Thoracic aorta (tissue), 2 donors: ENCODE measurements at places on chromosomes 7 and 10.

DNA sequence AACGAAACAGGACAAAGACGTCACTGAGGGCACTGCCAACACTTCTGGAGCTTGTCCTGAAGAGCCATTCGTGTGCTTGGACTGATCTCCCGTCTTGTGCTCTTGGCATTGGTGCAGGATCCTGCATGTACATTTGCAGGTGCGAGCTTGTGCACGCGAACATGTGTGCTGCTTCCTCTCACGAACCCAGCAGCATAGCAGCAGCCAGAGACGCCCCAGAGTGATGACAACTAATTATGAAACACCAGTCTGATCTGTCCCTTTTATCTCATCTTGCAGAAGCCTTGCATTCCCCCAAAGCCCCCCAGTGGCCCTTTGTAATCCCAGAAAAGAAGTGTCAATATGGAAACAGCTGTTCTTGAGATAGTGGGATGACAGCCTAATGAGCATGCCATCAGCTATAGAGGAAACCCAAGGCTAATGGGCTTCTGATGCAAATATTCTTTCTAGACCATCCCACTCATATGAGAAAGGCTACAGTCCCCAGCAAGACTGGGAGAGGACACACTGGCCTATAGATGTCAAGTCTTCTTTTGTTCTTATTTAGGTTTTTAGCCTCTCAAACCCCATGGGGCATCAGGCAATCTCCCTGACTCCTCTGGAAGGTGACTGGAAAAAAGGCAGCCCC lies 310.6 kb downstream of the FRMD4A start:
- no peak for DNase-seq

- DNase-seq: no peak
Observed at GRCh38 chr10:129849853-129850252, 114.2 kb downstream of the EBF3 start.

DNA sequence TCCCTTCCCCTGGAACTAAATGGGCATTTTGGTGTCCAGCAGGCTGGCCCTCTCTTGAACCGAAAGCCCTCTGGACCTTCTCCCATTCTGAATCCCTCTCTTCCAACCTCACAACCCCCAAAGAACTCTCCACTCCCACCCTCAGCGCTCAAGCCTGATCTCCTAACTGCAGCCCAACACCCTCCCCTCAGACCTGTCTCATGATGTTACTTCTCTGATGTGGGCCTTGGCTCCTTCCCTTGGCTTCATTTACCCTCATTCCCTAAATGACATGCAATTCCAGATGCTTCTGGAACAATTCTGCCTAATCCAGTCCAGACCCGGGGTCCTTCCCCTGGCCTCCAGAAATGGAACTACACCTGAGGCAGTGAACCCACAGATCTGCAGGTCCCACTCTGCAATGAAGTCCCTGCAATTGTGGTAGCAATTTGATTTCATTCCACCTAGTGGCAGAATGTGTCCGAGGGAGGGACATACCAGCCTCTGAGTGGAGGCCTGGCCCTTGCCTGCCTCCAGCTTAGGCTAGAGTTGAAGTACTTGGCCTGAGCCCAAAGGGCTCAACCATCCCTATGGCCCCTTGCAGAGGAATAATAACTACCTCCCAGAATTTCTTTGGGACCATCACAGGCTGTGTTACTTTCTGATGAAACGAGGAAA lies 4.1 kb upstream of the CEP41 start:
- no peak for DNase-seq

DNA sequence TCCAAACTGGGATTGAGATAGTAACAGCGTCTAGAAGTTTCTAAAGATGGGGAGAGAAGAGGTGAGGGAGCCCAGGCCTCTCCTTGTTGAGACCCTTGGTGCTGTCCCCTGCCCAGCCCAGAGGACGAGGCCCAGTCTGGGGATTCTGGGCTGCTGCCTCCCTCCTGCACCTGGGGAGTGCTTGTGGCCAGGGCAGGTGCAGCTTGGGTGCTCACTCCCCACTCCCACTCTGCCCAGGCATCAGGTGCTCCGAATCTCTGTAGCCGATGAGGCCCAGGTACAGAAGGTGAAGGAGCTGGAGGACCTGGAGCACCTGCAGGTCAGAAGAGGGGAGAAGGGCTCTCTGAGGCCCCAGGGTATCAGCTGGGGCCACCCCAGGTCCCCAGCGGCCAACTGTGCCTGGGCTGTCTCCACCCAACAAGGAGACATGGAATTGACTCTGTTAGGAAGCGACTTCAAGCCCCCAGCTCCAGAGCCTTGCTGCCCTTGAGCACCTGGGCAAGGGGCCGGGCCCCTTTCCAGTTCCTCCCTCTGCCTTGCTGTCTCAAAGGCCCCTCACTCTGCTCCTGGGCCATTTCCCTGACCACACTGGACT lies 664 bp downstream of the CPA1 start:
- DNase-seq: no peak

GRCh38 chr10:4459531-4459930 lies 366.5 kb upstream of the AKR1E2 start:
- DNase-seq: no peak

- DNase-seq: no peak
Observed at GRCh38 chr10:324593-324992, 189.3 kb downstream of the ZMYND11 start.

GRCh38 chr10:78362406-78363022 lies 328.9 kb downstream of the RPS24 start:
- DNase-seq: no peak

DNA sequence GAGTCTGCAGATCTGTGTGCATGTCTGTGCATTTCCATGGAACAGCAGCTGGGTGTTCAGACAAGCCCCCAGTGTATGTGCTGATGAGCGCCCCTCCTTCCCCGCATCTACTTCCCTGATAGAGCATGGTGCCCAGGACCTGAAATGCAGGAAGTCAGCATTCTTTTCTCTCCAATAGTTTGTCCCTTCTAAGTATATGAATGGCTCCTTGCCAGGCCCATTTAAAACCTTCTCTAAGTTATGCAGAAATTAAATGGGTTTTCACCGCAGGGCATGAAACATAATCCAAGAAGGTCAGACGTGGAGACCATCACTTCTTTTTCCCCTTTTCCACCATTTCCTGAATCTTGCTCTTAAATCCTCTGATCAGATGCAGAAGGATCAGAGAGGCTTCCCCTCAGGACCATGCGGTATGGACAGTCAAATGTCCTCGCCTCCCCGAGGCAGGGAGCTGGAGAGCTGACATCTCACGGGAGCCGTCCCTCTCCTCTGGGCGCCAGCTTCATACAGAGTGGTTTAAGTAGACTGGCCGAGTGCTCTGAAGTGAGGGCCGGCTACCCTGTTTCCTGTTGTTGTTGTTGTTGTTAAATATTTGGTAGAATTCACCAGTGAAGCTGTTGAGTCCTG lies 155.3 kb downstream of the C10orf105 start:
- DNase-seq: no peak
